ENCODE measurements at places on chromosomes 1 and 21.

GRCh38 chr21:35940074-35940927 is 120.0 kb downstream of the SETD4 start:
- DNase-seq: peak; percentile 61

- peak; percentile 82 for DNase-seq
These were observed 49.3 kb downstream of the ADAMTS1 start for GRCh38 chr21:26795866-26796329.

- no peak for DNase-seq
These were observed 5.6 kb upstream of the IVNS1ABP start for GRCh38 chr1:185322636-185323035.

- DNase-seq: no peak
These were observed 7.0 kb upstream of the TUT4 start for GRCh38 chr1:52559875-52560274.

DNA sequence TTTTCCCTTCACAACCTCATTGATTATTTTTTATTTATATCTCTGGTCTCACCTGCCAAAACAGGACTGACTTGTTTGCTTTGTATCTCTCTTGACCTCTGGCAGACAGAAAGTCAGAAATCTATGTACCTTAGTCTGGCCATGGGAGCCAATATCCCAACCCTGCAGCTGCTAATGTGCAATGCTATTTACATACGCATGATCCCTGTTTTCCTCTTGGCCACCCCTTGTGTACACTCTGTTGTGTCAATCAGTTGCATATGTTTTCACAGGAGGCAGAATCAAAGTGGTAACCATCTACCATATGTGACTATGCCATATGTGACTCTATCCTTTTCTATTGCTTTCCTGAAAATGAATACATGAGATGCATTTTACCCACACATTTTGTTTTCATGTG is 688.8 kb downstream of the PLA2G4A start:
- DNase-seq: no peak

- no peak for DNase-seq
These were observed 22.2 kb upstream of the DPT start for GRCh38 chr1:168751195-168751650.

DNA sequence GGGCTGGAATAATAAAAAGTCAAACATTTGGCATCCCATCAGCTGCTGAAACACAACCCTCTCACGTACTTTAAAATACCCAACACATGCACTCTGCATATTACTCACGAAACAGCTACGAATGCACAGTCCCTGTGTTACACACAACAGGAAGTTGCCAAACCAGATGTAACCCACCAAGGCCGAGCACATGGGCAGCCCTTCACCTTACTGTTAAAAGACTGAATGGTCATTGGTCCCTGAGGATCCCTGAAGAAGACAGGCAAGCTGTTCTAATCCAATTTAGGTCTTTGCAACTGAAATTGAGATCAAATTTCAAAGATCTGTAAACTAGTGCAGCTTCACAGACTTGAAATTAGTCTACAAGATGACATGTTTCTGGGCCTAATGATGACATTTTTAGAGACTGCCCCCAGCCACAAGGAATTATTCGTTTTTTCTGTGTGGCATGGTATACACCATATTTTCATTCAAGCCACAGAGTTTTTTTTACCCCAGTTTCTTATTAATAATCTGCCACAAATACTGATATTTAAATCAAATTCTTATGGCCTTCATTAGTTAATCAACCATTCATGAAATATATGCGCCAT is 25.6 kb upstream of the IER5 start:
- peak; percentile 31 for DNase-seq

- DNase-seq: no peak
These were observed at the start of gene MAP1LC3C for GRCh38 chr1:241999026-241999425. Gene MAP1LC3C, minus strand, starts transcription at chr1:241999098. Its CDS starts 90 bp downstream, at chr1:241999008.

DNA sequence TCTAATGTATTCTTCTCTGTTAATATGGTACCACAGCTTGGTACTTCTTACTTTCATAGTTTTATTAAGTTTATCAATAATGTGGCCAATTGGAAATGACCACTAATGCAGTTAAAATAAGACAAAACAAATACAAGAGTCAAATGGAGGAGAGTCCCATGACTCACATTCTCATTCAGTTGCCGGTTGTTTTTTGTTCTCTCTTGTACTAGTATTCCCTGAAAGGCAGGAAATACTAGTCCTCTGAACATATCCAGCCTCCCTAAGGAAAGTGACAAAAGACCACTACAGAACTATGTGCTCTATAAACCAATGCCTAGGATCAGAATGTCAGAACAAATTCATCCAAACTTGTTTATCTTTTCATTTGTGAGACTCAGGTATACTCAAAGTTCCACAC is 165.2 kb upstream of the SAMSN1 start:
- DNase-seq: no peak

- DNase-seq: no peak
These were observed 89.1 kb downstream of the MAN1C1 start for GRCh38 chr1:25705699-25706098.

DNA sequence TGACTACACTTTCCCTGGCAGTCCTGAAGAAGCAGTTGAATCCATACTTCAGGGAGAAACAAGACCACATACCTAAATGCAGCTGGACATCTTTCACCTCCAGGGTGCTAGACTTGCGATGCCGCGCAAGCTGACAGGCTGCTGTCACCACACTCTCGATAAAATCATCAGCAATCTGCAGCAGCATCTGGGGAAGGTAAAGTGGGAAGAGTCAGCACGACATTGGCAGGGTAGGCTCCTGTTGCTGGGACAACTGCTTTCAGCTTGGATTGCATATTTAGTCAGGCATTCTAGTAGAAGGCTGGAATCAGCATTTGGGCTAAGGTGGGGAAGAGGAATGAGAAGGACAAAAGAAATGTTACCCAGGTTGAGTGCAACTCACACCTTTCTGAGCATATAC is 21.1 kb downstream of the RAB42 start:
- DNase-seq: no peak

DNA sequence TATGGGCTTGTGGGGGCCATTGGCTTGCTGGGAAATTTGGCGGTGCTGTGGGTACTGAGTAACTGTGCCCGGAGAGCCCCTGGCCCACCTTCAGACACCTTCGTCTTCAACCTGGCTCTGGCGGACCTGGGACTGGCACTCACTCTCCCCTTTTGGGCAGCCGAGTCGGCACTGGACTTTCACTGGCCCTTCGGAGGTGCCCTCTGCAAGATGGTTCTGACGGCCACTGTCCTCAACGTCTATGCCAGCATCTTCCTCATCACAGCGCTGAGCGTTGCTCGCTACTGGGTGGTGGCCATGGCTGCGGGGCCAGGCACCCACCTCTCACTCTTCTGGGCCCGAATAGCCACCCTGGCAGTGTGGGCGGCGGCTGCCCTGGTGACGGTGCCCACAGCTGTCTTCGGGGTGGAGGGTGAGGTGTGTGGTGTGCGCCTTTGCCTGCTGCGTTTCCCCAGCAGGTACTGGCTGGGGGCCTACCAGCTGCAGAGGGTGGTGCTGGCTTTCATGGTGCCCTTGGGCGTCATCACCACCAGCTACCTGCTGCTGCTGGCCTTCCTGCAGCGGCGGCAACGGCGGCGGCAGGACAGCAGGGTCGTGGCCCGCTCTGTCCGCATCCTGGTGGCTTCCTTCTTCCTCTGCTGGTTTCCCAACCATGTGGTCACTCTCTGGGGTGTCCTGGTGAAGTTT is 550 bp downstream of the RXFP4 start:
- no peak for DNase-seq

DNA sequence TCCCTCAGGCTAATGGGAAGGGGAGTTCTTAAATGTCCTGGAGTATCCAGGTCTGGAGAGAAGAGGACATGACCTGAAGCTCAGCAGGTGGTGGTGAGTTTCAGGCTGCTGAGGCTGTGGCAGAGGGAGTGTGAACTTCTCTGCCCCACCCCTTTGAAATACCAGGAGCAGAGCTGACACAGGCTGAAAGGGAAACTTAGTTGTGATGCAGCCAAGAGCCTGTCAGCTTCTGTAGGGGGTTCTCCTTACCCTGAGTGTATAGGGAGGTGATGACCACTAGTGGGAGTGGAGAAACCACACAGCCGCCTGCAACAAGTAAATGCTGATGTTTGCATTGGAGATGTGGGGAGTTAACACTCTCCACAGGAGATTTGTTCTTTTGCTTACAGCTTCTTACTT is 152.3 kb downstream of the FCRL5 start:
- DNase-seq: no peak

- DNase-seq: no peak
These were observed 64.5 kb downstream of the RPAP2 start for GRCh38 chr1:92363401-92363800.

- DNase-seq: no peak
These were observed 92.7 kb downstream of the MAB21L3 start for GRCh38 chr1:116203920-116204319.

GRCh38 chr1:177945943-177946650 is 23.8 kb downstream of the SEC16B start:
- DNase-seq: peak; percentile 41

DNA sequence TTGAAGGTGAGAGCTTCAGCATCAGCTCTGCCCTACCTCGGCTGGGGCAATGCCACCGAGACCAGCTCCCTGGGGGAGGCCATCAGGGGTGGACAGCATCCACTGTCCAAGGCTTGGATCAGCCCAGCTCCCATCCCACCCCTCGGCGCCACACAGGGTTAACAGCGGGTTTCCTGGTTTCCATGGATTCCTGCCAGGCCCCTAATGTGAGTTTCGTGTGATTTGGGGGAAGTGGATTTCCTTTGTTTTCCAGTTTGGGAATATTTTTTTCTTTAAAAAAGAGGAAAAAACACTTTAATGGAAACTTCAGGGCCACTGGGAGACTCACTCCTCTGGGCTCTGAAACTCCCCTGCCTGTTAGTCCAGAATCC is 34.3 kb downstream of the CASZ1 start:
- no peak for DNase-seq

DNA sequence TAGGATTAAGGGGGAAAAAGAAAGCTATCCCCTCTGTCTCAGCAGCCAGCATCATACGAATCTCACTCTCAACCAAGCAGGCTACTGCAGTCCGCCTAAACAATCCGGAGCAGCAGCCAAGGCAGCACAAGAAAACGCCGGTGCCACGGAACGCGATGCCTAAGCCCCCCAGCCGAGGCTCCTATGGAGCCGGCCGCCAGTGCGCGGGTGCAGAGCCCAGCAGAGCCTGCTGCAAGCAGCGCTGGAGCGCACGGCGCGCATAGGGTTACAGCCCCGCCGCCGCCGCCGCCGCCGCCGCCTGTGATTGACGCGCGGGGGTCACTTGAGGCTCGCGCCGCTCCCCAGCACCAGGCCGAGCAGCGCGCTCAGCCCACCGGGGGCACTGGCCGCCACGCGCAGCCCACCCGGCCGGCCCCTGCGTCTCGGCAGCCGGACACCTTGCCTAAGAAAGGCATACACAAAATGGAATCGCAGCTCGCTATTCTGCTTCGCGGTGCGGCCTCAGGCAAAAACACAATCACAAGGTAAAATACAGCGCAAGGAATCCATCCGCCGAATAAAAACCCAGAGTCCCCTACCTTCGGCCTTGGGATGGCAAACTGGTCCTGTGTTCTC is 780 bp downstream of the HIVEP3 start:
- DNase-seq: peak; percentile 8

- no peak for DNase-seq
These were observed 174.1 kb upstream of the EDN2 start for GRCh38 chr1:41658431-41659158.

GRCh38 chr1:242886137-242886536 is 361.6 kb upstream of the PLD5 start:
- no peak for DNase-seq

DNA sequence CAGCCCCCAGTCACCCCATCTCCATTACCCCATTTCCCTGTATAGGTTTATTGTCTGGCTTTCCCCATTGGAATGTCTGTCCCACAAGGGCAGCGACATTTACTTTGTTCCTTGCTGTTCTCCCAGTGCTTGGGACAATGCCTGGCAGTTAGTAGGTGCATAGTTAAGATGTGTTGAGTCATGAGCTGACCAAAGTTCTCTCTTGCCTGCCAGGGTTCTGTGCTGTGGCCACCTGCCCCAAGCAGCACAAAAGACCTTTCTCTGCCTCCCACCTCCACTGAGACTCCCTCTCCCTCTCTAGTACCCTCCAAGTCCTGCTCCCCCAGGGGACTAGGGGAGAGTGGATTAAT is 40.0 kb downstream of the TMCO4 start:
- DNase-seq: no peak

- no peak for DNase-seq
These were observed 47.8 kb upstream of the NRDC start for GRCh38 chr1:51926171-51926812.

GRCh38 chr1:162629077-162629627 is 3.1 kb upstream of the DDR2 start:
- DNase-seq: peak; percentile 58

DNA sequence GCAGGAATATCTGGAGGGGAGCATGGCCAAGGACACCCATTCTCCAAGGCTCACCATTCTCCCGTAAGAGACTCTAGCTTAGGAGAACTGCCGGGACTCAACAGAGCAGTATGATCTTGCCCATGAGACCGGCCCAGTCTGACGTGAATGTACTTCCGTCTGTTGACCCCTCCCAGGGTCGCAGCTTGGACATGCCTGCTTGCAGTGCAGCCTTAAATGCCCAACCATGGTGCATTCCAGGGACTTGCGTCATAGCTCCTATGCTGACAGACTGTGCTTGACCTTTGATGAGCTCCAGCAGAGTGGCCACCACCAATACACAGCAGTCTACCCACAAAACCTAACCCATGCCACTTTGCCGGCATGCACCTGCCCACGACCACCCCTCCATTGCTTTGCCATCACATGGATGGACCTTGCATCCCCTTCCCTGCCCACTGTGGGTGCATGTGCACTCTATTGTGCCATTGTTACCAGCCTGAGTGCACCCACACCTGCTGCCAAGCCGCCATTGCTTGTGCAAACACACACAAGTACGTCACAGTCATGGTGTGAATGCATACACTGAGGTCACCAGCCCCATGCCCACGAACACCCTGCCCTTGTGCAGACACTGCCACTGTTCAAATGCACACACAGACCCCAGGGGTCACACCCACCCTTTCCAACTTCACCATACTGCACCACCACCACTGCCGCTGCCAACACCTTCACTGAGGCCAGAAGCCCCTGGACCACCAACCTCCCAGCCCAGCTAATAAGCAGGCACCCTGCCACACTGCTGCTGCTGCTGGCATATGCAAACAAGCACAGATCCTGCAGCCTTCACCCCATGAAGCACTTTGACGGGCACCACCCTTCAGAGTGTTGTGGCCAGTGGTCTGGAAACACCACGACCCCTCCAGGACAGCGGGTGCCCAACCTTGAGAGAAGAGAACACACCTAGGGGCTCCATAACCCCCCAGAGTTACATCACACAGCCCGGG is 1141.3 kb downstream of the BRINP3 start:
- DNase-seq: no peak

GRCh38 chr1:219416598-219417238 is 196.2 kb downstream of the ZC3H11B start:
- DNase-seq: no peak

GRCh38 chr21:36321325-36322082 is 1.5 kb downstream of the MORC3 start:
- DNase-seq: no peak
